ENCODE measurements at places on chromosomes 12 and 14. TPM values are rescaled to one million over a fixed set of nuclear protein-coding genes. Genes with fewer than 3 reads are reported as not detected.

Gene VWF
- 3.2 TPM for total RNA-seq

Gene KCNK10
- total RNA-seq: not detected

Gene BAG5
- 21.1 TPM for total RNA-seq

Gene SRRM4
- not detected for total RNA-seq

Gene NELL2
- total RNA-seq: not detected

Gene KRT77
- not detected for total RNA-seq

Gene TMPRSS12
- total RNA-seq: not detected

Gene GPR65
- 0.32 TPM for total RNA-seq

Gene PRIMA1
- not detected for total RNA-seq

Gene C12orf60
- total RNA-seq: 0.49 TPM

Gene SMAGP
- total RNA-seq: 24.7 TPM

Gene CCDC38
- total RNA-seq: not detected

Gene CLEC6A
- total RNA-seq: not detected

Gene CCDC177
- 0.54 TPM for total RNA-seq

Gene OGFOD2
- total RNA-seq: 12.6 TPM

Gene ERC1
- 9.0 TPM for total RNA-seq

Gene FUT8
- total RNA-seq: 44.6 TPM

Gene KCNC2
- total RNA-seq: not detected

Gene KRT79
- not detected for total RNA-seq

Gene HCAR3
- not detected for total RNA-seq

Gene FAM181A
- not detected for total RNA-seq

Gene ASPG
- not detected for total RNA-seq

Gene SIRT4
- 1.1 TPM for total RNA-seq

Gene DPF3
- not detected for total RNA-seq

Gene ARHGDIB
- 75.2 TPM for total RNA-seq

Measured in cardiac atrium fibroblast (primary cell).